ENCODE measurements at places on chromosomes 2 and 18.

GRCh38 chr2:158507679-158508078, 50.9 kb downstream of the PKP4 start:
- no peak for DNase-seq

- DNase-seq, result no peak
These were observed 108.8 kb downstream of the SPOPL start for GRCh38 chr2:138610201-138610953.

DNA sequence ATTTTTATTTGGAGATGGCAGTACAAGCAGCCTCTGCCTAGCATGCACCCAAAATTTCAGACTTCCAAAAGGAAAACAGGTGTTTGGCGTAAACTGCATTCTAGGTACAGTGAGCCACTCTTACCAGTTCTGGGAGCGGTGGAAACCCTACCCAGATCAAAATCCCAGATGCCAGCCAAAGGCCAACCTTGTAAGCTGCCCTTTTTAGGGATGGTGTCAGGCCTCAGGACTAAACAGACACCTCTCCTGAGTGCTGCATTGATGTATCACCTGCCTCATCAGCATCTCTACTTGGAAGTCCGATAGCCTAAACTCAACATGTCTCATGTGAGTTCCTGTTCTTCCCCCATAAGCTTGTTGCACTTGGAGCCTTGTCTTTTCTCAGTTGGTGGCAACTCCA, 104.0 kb downstream of the MAP4K4 start:
- DNase-seq, result no peak

DNA sequence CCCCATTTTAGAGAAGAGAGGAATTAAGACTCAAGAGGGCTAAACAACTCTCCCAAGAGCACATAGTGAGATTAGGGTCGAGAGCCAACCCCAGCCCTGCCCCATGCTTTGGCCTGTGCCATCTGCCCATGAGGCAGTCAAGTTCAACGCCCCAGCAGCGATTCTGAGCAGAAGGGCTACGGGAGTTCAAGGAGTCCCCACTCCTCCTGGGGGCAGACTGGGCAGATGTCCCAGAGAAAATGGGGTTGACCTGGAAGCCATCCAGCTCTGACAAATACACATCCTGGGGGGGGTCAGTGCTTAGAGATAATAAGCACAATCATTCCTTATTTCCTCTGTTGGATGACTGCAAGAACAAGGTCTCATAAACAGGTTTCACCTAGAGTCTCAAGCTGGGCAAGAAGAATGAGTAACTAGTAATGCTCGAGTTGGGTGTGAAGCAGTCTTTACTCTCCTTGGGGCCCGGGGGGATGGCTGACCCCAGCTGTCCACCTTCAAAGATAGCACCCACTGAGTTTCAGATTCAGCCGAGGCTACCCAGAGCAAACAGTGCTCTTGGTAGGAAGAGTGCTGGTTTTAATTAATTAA, 716.4 kb downstream of the RNF144A start:
- DNase-seq, result no peak

DNA sequence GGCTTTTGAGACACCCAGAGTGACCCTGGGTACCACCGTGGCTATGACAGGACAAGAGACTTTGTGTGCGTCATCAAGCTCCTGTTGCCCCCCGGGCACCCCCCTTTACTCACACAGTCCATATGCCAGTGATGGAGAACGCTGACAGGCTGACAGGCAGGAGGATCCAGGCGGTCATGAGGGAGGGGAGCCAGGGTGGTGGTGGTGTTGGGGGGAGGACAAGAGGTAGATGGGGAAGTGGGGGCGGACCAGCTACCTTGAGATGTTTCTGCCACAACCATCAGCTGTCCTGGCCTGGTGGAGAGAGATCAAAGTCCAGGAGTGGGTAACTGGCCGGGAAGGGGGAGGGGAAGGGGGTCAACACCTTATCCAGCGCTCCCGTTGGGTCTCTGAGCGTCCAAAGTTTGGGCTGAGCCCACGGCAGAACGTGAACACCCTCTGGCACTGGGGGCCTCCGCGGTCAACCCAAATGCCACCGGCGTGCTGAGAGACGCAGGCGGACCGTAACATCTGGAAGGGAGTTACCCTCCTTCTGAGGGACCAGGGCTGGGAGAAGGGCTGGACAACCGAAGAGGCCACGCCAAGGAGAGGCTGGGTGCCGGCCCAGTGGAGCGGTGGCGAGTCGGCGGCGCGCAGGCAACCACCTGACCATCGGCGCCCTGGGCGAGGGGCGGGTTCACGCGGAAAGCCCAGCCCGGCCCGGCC, 575 bp downstream of the TMEM150A start:
- DNase-seq, result no peak

- DNase-seq, result no peak
These were observed 414.6 kb downstream of the DLGAP1 start for GRCh38 chr18:4040391-4041092.

- no peak for DNase-seq
These were observed 1.4 kb upstream of the ACMSD start for GRCh38 chr2:134836986-134837385.

- DNase-seq, result no peak
These were observed 99.4 kb downstream of the TWIST2 start for GRCh38 chr2:238947243-238947760.

- DNase-seq, result no peak
These were observed 10.4 kb upstream of the DAW1 start for GRCh38 chr2:227861011-227861410.

- DNase-seq, result no peak
These were observed 85.8 kb downstream of the GRB14 start for GRCh38 chr2:164535280-164536025.

DNA sequence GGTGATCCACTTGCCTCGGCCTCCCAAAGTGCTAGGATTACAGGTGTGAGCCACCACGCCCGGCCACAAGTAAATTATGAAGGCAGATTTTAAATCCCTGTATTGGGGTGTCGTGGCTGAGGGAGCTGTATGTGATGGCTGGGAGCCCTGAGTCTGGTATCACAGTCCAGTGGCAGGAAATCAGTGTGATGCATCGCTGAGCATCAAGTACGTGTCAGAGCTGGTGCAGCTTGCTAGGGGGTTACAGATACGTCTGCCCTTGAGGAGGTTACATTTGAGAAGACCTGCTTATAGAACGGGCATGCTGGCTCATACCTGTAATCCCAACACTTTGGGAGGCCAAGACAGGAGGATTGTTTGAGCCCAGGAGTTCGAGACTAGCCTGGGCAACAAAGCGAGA, 4.3 kb downstream of the ENOSF1 start:
- no peak for DNase-seq

- peak; percentile 52 for DNase-seq
These were observed 39.1 kb downstream of the MRPL35 start for GRCh38 chr2:86238354-86238753.

GRCh38 chr18:28858248-28858647, 681.3 kb upstream of the CDH2 start:
- DNase-seq, result no peak

GRCh38 chr2:7673853-7674252, 756.6 kb downstream of the RNF144A start:
- no peak for DNase-seq

DNA sequence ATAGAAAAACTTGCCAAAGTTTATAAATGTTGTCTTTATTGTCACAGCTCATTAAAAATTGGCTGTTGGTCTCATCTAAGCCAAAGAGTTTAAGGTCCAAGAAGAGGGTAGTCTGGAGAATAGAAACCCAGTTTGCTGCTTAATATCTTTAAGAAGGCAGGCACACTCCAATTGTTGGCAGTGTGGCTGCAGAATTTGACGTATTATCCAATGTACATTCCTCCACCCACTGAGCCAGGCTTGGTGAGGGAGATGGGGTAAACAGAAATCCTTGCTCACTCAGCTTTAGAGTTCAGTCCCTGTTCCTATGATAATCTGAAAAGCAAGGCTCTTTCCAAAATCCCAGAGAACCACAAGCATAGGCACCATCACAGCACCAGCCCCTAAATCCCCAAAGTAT, 10.7 kb upstream of the ADD2 start:
- no peak for DNase-seq

- no peak for DNase-seq
These were observed 639 bp downstream of the EPB41L3 start for GRCh38 chr18:5543036-5543680.

DNA sequence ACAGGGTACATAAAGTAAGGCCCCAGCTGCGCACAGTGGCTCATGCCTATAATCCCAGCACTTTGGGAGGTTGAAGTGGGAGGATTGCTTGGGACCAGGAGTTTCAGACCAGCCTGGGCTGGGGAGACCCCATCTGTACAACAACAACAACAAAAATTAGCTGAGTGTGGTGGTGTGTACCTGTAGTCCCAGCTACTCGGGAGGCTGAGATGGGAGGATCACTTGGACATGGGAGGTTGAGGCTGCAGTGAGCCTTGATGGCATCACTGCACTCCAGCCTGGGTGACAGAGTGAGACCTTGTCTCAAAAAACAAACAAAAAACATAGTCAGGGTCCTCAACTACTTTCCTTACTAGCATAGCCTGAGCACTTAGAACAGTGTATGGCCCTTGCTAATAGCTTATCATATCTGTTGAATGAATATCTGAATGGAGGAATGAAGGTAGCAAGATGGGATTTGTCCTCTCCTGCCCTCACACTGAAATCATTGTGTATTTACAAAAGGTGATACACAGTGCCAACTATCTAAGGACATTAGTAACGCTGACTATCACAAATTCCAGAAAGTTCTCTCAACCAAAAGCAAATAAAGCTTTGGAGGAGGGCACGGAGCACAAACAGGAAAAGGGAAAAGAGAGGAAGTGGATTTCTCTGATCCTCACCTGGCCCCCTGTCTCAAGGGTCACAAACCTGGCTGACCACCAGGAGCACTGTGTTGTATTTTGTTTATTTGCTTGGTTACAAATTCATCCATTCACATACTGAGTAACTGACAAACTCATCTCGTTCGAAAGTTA, 38.1 kb downstream of the L3MBTL4 start:
- no peak for DNase-seq

DNA sequence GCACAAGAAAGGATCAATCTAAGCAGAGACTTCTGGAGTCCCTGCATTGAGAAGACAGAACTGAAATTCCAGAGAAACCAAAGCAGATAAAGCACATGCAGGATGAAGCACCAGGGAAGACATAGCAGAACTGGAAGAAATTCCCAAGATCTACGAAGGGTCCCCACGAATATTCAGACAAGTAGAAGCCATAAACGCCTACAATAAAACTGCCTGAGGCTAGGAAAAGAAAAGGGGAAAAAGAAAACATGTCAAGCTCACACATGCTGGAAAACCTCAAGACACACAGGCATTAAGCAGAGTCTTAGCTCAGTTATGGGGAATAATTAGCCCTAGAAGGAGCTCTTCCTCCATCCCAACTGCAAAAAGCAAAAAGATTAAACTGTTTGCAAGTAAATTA, 171.2 kb downstream of the NBAS start:
- DNase-seq, result no peak

DNA sequence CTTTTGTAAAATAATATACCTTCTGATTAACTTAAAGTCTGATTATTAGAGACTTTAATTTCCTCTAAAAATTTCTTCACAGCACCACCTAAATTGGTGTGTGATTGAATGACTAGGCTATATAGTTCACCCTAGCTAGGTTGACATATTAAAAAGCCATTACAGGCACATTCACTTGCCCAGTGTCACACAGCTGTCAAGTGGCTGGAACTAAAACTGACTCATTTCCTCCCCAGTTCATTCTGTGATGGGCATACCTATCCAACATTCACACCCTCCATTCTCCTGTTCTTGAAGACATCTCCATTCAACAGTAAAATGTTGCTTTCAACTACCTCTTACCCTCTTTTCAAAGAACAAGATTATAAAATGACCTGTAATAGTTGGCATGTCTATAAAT, 334.5 kb downstream of the ARHGAP15 start:
- no peak for DNase-seq

GRCh38 chr2:177733322-177733855, 339.2 kb downstream of the PDE11A start:
- no peak for DNase-seq

GRCh38 chr2:235937087-235937486, 231.1 kb downstream of the GBX2 start:
- no peak for DNase-seq

GRCh38 chr2:29786361-29786760, 135.0 kb downstream of the ALK start:
- no peak for DNase-seq

GRCh38 chr18:46161703-46162396, 57.7 kb downstream of the HAUS1 start:
- no peak for DNase-seq

- no peak for DNase-seq
These were observed 21.7 kb downstream of the TMX3 start for GRCh38 chr18:68693091-68693815.

GRCh38 chr2:53067056-53067455, 700.5 kb upstream of the CHAC2 start:
- no peak for DNase-seq

DNA sequence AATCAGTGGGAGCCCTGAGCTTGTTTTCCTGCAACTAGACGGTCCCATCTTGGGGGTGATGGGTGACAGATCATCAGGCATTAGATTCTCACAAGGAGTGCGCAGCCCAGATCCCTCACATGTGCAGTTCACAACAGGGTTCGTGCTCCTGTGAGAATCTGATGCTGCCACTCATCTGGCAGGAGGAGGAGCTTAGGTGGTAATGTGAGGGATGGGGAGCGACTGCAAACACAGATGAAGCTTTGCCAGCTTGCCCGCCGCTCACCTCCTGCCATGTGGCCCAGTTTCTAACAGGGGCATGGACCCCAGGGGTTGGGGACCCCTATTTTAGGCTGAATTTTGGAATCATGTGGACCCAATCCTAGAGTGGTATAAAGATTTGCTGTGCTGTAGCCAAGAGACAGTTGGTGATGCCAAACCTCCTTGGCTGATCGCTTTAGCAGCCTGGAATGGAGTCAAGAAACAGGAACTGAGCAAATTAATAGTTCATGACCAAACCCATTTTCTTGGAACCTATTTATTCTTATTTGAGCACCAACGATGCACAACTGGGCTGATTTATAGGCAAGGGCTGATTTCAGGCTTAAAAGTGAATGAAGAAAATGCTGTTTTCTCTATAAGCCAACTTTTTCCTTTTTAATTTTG, 25.7 kb downstream of the LPIN1 start:
- no peak for DNase-seq

DNA sequence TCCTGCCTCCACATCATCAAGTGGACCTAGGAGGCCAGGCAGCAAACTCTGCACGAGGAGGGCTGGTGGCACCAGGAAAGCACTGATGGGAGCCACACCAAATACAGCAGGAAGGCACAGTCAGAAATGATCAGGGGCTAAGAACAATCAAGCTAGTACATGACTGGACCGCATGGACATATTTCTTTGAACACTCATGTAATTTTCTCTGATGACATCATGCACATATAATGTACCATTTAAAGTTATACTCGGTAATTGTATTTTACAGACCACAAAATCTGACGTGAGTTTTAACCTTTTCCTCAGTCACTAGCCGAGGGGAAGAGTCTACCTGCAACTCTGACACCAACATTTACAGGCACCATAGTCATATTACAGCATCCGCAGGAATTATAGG, 76.7 kb downstream of the XDH start:
- DNase-seq, result no peak

- DNase-seq, result no peak
These were observed 653.5 kb upstream of the LRRTM4 start for GRCh38 chr2:78175645-78176044.

- no peak for DNase-seq
These were observed 220.6 kb downstream of the SRBD1 start for GRCh38 chr2:45390441-45390840.

All from activated naive CD8-positive, alpha-beta T cell treated with anti-CD3 and anti-CD28 coated beads, Interleukin-2, amount 50 U/mL, for 24 hours (primary cell).